Suppressor macrophage treated with lipopolysaccharide for 4 hours (primary cell): ENCODE measurements at places on chromosomes 16 and 17.
A peak's percentile ranks its signal among the peaks of the same experiment; 100 is the strongest.

GRCh38 chr17:57016071-57016763 lies 38.3 kb downstream of the SCPEP1 start:
- no peak for DNase-seq

- DNase-seq: no peak
Observed at GRCh38 chr16:31258366-31258765, 1.4 kb upstream of the ITGAM start.

- DNase-seq: no peak
Observed at GRCh38 chr17:1965556-1966273, 59.4 kb downstream of the RTN4RL1 start.

DNA sequence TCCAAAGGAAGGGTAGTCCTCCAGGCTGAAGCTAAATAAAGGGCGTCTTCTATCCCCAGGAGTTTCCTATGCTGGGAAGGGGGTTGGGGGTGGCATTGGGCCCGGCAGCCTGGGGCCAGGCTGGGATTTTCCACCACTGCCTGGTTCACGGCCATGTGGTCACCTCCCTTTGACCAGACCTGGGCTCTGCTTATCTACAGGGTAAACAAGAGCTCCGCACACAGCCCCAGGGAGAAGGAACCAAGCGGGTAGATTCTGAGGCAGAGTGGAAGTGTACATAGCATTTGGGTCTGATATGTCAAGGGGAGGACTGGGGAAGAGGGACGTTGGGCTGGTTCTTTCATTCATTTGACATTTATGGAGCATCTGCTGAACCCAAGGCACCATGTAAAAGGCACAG lies 27.2 kb upstream of the TMEM220 start:
- DNase-seq: no peak

- no peak for DNase-seq
Observed at GRCh38 chr17:45382226-45382625, 50.4 kb downstream of the ARHGAP27 start.

- DNase-seq: peak; percentile 64
Observed at GRCh38 chr17:78923660-78924453, 1.3 kb downstream of the TIMP2 start.

GRCh38 chr16:12544477-12545296 lies 259.0 kb downstream of the CPPED1 start:
- peak; percentile 22 for DNase-seq

- no peak for DNase-seq
Observed at GRCh38 chr16:23301251-23302044, 654 bp upstream of the SCNN1B start.
